ENCODE measurements at places on chromosomes 3 and 15.

- no peak for DNase-seq
These were observed 61.6 kb upstream of the CTNNB1 start for GRCh38 chr3:41137686-41138111.

GRCh38 chr15:39054128-39054732, 489.6 kb upstream of the RASGRP1 start:
- DNase-seq = no peak

DNA sequence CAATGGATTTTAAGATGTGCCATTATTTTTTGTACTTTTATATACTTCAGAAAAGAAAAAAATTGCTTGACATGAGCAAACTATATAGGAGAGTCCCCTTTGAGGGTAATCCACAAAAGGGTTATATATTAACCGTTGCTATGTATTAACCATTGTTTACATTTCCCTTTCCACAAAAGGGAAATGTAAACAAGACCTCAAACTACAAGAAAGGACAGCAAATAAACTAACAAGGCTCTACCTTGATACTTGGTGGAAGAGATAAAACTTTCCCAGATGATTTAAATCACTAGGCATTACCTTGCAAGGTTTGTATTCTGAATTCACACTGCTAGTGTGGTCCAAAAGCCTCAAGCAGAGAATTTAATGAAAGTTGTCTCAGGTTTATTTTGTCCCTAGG, 616.3 kb upstream of the BCHE start:
- DNase-seq = no peak

GRCh38 chr15:70254311-70254869, 156.7 kb upstream of the TLE3 start:
- DNase-seq = no peak

DNA sequence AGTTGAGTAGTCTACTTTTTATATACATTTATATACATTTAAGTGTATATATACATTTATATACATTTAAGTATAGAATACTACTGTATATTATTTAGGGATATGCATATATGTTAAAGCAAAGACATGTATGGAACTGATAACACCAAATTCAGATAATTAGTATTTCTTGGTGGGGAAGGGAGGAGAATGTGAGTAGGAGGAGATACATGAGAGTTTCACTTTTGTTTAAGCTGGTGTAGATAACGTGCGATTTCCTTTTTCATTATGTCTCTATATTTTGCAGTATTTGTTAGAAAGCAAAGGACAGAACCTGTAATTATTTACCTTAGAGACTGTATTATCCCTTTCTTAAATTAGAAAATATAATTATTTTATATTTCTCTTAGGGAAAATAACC, 16.6 kb upstream of the NIT2 start:
- DNase-seq = peak; percentile 7

DNA sequence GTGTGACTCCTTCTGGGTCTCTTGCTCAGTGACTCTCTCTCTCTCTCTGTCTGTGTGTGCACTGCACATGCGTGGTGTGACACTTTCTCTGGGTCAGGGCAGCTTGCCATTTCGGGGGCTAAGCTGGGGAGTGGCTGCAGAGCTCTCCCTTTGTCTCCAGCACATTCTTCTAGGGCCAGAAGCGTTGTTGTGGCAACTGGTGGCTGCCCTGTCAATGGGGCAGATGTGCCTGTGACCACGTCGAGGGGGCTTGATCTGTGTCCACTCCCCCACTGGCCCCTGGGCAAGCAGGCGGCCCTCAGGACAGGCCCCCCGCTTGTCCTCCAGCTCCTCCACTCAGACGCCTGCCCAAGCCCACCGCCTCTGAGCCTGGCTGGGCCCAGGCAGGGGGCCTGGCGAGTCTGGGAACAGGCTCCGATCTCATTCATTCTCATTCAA, 67.8 kb downstream of the WNT7A start:
- no peak for DNase-seq

GRCh38 chr3:196321162-196321561, 3.1 kb upstream of the DYNLT2B start:
- peak; percentile 35 for DNase-seq

GRCh38 chr15:43526261-43526930, 9.0 kb downstream of the MAP1A start:
- no peak for DNase-seq

- DNase-seq = no peak
These were observed 84.4 kb downstream of the BDH1 start for GRCh38 chr3:197471221-197472010.

- DNase-seq = no peak
These were observed 597.3 kb downstream of the ZIC1 start for GRCh38 chr3:148006508-148006907.

DNA sequence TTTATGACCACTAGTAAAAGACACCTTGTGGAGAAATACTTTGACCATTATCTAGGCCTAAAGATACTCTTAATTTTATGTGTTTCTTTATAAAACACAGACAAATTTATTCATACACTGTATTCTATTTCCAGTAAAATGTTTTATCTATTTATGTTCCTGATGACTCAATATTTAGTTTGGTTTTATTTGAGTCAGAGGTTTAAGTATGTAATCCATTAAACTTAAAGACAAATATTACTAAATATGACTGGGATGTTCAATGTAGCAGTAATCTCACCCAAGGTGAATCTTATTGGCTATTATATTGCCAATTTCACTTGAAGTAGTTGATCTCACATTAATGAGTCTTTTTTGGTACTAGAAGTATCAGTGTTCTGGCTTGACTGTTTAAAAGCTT, 799.7 kb downstream of the CADM2 start:
- no peak for DNase-seq

- DNase-seq = no peak
These were observed 223.6 kb upstream of the PDZRN3 start for GRCh38 chr3:73848173-73848906.

DNA sequence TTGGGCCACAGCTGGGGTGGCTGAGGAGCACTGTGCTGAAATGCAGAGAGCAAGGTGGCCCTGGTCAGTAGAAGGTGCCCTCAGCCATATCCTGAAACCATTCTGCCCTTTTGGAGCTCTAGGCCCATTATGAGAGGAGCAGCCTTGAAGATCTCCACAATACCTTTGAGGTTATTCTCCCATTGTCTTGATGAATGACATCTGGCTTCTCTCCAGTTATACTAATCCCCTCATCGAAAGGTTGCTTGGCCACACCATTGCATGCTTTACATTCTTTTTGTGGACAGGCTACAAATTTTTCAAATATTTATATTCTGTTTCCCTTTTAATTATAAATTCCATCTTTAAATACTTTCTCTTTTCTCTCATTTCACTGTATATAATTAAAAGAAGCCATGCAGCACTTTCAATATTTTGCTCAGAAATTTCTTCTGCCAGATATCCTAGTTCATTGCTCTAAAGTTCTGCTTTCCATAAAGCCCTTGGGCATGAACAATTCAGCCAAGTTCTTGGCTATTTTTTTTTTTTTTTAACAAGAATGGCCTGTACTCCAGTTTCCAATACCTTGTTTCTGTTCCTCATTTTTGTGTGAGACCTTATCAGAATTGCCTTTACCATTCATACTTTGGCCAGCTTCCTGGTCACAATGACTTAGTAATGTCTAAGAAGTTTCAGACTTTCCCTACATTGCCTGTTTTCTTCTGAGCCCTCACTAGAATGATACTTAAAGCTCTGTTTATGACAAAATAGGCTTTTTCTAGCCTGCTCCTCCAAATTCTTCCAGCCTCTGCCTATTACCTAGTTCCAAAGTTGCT, 138.9 kb upstream of the SGO1 start:
- no peak for DNase-seq

GRCh38 chr3:24476871-24477656, 17.6 kb downstream of the THRB start:
- DNase-seq = no peak

GRCh38 chr3:124859025-124859424, 28.1 kb downstream of the ITGB5 start:
- no peak for DNase-seq

DNA sequence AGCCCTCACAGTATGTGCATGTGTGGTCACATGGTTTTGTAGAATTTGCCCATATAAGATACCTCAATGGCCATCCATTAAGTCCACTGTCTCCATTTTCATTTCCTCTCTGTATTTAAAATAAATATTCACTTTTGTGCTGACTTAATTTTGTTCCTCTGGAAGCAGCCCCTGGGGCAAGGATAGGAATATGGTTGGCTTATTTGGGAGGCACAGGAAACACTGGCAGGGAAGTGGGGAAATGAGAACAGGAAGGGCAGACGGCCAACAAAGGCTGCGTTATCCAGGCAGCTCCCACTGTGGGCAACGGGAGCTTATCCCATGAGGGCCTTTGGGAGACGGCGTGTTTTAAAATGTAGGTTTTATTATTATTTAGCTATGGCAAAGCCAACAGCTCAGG, 148.6 kb downstream of the SHQ1 start:
- DNase-seq = no peak

DNA sequence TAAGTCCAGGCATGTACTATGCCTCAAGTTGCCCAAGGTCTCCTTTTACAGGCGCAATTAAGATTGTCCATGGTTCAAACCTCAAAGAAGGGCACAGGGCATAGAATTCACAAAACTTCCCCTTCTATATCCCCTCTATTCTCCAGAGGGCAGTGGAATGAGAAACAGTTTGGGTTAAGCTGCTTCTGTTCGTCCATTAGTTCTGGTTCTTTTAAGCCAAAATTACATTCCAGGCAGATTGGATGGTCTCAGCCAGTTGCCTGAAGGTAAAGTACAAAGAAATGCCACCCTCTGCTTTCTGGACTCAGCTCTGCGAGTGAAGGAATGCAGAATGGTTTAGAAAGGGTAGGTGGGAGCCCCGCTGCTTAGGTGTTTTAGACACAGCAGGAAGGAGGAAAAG, 200.7 kb downstream of the GREM1 start:
- DNase-seq = no peak

GRCh38 chr3:153614563-153614962, 452.5 kb downstream of the RAP2B start:
- no peak for DNase-seq

DNA sequence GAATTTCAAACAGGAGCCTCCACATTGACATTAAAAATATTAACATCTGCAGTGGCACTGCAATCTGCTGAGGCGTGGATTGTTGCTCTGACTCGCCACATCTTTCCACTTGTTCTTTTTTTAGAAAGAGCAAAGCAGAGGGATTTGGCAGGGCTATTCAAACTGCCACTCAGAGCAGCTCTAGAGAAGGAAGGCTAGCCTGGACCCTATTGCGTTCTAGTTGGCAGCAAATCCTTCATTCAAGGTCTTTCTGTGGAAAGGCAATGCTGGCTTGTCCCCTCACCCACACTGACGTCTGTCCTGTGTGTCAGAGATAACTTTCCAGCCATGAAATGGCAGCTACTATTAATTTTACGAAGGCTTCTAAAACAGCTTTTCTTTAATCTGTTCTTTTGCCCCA, 483.2 kb upstream of the SGO1 start:
- DNase-seq = no peak

DNA sequence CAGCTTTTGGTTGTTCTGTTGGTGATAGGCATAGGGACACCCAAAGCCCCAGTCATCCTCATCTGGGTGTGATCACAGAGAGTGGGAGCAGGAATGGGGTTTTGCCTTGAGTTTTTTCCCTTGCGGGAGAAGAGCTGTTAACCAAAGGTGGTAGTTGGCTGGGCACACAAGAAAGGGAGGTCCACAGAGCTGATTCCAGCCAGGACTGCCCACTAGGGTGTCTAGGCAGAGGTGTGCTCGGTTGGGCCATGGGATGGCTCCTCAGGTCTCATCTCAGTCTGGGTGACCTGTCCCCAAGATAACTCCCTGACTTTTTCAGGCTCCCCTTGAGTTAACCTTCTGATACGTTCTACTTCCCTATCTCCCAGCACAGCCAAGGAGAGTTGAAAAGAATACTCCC, 134.8 kb downstream of the PDE8A start:
- no peak for DNase-seq

GRCh38 chr3:45864760-45865519, 21.4 kb upstream of the CCR9 start:
- DNase-seq = no peak

- DNase-seq = no peak
These were observed 30.6 kb upstream of the CERS3 start for GRCh38 chr15:100559330-100559729.

DNA sequence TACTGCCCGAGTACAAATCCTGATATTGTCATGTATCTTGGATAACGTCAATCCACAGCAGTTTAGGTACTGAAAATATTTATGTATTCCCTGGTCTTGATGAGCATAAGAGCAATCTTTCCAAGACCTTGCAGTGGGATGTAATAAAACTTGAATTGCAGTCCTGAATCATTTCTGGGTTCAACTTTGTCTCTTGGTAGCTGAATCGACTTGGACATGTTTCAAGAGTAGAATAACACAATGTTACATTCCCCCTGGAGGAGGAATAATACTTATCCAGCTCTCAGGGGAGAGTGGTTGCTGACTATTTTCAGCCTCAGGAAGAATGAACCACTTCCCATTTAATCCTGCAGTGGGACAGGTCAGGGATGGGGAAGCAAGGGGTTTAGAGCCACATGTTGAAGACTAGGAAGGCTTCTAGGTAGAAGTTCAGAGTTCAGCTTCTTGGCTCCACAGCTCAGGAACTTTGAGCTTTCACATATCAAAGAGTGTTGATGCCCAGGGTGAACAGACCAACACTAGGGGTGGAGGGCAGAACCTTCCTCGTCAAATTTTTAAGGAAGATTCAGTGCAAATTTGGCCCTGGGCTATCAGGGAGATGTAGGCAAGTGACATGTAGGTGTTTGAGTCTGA, 43.4 kb upstream of the GPD1L start:
- no peak for DNase-seq

GRCh38 chr3:110881069-110881468, 190.5 kb upstream of the NECTIN3 start:
- no peak for DNase-seq

- DNase-seq = no peak
These were observed 17.4 kb downstream of the FYCO1 start for GRCh38 chr3:45978006-45978761.

DNA sequence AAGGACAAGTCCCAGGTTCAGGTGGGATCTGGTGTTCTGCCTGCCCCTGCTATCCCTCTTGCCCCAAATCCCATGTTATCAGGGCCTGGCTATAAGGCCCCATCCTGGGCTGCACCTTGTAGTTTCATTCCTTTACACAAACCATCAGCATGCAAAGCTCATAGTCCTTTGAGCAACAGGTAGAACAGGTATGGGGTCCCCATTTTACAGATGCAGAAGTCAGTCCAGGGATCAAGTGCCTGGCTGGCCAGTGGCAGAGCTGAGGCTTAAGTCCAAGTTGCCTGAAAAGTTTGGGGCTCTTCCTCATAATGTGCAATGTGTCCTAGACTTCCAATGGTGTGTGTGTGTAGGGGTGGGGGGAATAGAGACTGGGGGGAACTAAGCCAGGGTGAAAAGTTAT, 11.9 kb downstream of the RBPMS2 start:
- DNase-seq = no peak

- DNase-seq = no peak
These were observed 191.7 kb downstream of the ATP8B4 start for GRCh38 chr15:49927189-49927861.

- DNase-seq = no peak
These were observed 30.3 kb upstream of the SEC13 start for GRCh38 chr3:10351013-10351735.

GRCh38 chr3:156818890-156819289, 7.3 kb upstream of the LEKR1 start:
- no peak for DNase-seq

- DNase-seq = no peak
These were observed 28.1 kb upstream of the CAPN3 start for GRCh38 chr15:42331235-42331634.

Measured in CD4-positive, alpha-beta T cell treated with Interleukin-1 beta for 1 hour (primary cell).